ENCODE measurements at places on chromosomes 11 and 22.

DNA sequence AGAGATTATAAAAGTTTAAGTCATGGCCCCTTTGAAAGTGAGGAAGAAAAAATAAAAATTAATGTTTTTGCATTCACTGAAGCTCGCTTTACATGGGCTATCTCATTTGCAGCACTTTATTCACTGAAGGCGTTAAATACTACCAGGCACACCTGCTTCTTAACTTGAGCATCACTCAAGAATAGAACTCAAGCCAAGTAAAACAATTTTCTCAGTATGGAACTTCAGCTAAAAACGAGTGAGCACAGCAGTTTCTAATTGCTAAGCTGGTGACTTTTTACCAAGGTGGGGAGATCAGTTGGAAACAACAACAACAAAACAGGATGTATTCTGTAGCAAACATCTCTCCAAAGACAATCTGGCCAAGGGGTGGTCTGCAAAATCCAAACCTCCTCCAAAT, 405.6 kb downstream of the RAB38 start:
- DNase-seq: no peak

DNA sequence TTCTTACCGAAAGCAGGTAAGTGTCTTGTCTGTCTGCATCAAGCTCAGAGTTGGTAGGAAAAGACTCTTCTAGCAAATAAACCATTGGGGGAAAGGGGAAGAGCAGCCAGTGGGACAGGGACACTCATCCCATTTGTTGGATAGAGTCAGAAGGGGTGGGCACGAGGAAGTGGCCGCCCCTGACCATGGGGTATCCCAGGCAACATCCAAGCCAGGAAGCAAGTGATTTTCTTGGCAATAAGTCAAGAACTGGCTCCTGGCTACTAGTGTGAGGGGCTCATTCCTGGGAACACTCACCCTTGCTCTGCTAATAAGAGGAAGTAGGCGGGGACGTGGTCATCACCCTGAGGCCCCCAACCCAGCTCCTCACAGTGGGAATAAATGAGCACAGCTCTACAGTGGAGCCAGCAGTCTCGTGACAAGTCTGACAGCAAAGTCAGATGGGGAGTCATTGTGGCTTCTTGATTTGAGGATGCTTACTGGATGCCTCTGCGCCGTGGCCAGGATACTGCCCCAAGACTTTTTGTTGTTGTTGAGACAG, 6.7 kb downstream of the SLC25A18 start:
- no peak for DNase-seq

DNA sequence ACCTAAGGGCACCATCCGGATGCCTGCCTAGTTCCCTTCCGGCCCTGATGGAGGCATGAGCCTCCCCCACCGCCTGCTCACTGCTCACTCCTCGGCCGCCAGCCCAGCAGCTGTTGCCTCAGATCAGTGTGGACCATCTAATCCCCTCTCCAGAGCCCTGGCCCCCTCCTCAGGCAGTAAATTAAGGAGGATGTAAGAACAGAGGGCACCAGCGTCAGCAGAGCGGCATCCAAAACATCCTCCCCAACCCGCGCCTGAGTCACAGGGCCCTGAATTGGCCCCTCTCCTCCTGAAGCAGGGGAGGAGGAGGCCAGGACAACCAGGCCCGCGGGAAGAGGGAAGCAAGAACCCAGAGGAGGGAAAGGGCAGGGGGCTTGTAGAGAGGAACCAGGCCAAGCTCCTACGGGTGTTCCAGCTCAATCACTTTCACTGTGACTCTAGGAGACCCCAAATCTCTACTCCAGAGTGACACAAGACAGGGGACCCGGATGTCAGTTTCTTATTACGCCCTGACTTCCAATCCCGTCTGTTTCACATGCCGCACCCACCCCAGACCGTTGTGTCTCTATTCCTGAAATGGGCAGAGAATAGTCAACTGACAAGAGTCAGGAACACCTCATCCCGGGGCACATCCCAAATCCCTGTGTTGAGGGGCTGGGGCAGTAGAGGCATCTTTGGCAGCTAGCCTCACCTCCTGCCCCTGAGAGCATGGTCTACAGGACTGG, 31.3 kb upstream of the MYOD1 start:
- no peak for DNase-seq

DNA sequence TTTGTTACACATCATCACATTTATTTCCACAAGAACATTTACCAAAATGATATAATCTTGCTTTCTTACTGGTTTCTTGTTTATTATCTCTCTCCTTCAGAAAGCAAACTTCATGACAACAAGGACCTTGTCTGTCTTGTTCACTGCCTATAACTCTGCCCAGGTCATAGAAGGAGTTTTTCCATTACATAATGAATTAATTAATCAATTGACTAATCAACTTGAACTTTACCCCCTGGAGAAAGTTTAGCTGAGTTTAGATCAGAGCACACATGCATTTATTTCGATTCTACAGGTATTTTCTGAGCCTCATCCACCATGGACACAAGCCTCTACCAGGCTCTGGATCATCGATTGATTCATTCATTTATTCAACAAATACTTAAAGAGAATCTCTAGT, 6.3 kb upstream of the PRG2 start:
- no peak for DNase-seq

DNA sequence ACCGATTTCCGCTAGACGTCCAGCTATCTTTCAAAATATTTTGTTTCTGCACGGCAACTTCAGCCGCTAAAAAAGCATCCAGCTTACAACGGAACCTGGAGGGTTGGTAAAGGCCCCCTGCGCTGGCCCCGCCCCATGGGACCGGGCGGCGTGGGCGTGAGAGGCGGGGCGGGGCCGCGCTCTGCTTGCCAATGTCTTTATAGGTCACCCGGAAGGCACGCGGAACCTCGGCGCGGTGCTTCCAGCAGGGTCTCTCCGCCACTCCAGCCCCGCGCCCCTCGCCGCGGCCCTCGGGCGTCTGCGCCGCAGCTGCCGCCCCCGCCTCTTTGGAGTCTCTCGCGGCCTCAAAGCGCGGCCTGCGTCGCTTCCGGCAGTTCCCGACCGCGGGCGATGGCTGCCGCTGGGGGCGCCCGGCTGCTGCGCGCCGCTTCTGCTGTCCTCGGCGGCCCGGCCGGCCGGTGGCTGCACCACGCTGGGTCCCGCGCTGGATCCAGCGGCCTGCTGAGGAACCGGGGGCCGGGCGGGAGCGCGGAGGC, at the start of gene FDX1:
FDX1 (plus strand) TSS at position 218 of the 536 bp plus-strand sequence; CDS start at position 391, 173 bp downstream.
- DNase-seq: peak; percentile 68

- no peak for DNase-seq
Measured at GRCh38 chr11:64793271-64794160, 9.5 kb downstream of the MAP4K2 start.

GRCh38 chr11:5600374-5600851, 4.0 kb downstream of the TRIM6 start:
- peak; percentile 7 for DNase-seq

DNA sequence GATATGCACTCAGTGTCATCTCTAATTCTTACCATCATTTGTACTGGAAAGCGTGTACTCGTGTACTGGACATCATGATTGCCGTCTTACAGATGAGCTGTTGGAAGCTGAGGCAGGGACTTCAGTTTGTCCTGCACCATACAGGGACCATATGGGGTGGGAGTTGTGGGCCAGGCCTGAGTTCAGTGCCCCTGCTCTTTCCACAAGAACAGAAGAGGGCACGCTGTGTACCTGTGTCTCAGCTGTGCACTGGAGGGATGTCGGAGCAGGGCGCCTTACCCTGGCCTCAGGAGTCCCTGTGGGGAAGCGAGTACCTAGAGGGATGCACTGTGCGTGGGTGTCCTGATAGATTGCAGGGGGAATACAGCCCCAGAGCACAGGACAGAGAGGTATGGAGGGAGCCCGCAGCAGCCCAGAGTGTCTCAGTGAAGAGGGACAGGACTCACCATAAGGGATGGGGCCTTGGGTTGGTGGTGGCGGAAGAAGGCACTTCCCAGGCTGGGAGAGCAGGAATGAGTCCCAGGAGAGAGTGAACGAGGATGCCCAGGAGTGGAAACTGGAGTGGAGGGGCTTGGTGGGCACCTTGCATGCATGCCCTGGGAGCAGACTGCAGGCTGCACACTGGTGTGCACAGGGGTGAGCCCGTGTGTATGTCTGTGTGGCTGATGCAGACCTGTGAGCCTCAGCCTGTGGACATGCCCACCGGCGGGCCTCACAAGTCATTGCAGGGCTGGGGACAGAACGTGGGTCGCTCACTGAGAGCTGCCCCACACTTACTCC, 329.7 kb downstream of the TBC1D22A start:
- no peak for DNase-seq

DNA sequence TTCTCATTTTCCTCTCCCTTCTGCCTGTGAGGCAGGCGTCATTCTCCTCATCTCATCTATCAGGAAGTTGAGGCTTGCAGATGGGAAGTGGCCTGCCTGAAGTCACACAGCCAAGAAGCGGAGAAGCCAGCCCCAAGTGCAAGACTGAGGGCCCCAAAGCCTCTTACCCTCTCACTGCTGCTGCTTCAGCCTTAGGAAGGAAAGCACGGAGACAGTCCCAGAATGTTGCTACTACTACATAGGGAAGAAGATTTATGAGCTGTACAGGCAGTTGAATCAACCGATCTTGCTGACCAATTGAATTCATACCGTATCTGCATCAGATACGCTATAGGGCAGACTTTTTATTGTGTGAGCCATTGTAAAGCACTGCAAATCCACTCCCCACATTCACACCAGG, 89.0 kb downstream of the CWC15 start:
- no peak for DNase-seq

- no peak for DNase-seq
Measured at GRCh38 chr11:120109531-120109930, 28.4 kb downstream of the TRIM29 start.

DNA sequence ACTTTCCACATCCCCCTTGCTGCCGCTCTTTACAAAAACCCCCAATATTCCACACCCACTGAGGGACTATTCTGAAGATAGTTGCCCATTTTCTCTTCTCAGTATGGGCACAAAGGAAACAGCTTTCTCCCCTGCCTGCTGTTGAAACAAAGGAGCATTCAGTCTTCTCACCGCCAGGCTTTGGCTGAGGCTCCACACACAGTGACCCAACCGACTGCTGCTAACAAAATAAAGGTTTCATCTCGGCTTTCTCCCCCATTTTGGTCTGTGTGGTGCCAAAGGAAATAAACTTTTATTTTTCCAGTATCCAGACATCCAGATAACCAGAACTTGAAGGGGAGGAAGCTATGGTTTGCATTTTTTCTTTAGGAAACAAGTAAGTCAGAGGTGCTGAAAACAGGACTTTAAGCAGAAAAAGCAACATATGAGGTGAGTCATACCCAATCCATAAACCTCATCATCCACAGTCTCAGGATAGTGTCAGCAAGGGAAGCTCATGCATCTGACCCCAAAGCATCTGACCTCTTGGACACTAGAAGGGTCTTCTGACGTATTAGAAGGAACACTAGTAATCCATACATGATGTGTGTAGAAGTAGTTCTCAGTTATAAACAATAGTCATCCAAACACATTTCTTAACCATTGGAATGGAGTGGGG, 6.4 kb downstream of the CLMP start:
- no peak for DNase-seq

Measured in NCI-H1436 (cell line).